ENCODE measurements at places on chromosomes 16 and 17.

- DNase-seq = no peak
Observed at GRCh38 chr17:76139801-76140660, 1.0 kb downstream of the FOXJ1 start.

DNA sequence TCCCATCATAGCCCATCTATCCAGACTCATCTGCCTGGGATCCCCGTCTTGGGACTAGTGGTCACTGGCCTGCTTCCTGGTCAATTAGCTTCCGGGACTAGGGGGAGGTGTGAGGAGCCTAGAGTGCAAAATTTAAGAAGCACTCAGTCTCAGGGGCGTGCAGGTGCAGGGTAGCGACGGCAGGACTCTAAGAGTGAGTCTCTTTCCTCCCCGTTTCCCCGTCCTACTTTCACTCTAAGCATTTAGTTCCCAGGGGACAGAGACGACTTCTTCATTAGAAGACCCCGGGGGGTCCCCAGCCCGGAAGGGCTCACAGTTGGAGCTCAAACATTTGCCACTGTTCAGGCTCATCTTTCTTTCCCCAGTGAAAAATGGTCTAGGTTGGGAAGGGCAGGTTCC, 677 bp upstream of the ZNHIT3 start:
- DNase-seq = no peak

GRCh38 chr16:68644715-68645493, at the start of gene CDH3:
Gene CDH3 (plus strand): TSS chr16:68645310. CDS start chr16:68645380, 70 bp downstream.
- DNase-seq = no peak

DNA sequence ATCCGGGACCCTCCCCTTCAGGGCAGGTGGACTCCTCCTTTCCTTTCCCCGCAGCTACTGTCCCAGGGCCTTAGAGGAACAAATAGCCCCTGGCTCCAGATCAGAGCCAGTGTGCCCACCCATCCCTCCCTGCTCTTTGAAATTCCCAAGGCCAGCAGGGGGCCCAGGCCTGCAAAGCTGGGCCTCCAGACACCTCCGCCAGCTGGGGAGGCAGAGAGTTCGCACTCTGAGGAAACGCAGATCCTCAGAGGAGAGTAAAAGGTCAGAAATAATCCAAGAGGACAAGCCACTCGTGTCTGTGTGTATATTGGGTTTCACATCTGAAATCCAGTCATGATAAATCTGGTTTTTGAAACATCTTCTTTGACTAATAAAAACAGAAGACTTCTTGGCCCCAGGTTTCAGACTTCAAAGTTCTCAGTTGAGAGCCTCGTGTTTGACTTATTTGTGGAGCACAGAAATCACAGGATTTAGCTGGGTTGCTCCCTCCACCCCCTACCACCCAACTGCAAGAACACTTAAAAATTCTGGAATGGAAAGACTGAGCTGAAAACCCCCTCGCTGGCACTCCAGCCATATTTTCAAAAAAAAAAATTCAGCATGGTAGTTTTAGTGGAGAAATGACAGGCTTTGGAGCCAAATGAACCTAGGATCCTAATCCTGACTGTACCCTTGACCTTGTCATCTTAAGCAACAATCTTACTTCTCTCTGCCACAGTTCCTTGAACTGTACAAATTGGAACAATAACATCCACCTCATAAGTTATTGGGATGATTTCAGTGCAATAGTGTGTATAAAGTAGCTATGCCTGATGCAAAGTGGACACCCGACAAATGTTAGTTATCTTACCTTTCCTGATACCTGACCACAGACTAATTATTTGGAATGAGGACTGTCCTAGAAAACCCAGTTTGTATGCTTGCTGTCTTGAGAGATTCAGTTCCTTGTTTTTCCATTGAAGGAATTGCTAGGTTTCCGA, 44.5 kb upstream of the TBX2 start:
- no peak for DNase-seq

- no peak for DNase-seq
Observed at GRCh38 chr17:40618754-40619625, 28.6 kb downstream of the SMARCE1 start.

DNA sequence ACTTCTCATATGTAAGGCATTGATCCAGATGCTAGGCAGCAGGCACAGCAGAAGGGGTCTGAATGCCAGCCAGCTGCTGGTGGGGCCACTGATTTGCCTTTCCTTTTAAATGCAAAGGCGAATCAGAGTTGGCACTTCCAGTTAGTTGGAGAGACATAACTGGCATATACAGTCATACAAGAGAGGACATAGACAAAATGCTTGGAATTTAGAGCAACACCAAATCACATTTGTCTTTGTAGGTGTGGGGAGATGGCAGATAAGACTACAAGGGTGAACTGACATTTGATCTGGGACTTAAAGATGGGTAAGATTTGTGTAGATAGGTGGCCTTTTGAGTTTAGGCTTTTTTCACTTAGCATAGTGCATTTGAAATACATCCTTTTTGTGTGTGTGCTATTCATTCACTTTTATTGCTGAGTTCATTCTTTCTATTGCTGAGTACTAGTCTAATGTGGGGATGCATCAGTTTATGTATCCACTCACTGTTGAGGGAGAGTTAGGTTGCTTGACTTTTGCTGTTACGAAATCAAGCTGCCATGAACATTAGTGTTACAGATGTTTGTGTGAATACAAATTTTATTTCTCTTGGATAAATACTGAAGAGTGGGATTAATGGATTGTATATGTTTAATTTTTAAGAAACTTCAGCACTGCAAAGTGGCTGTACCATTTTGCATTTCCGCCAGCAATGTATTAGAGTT, 74.1 kb downstream of the SPECC1 start:
- no peak for DNase-seq

- DNase-seq = no peak
Observed at GRCh38 chr16:58792188-58792587, 58.1 kb upstream of the GOT2 start.

- DNase-seq = no peak
Observed at GRCh38 chr17:70678889-70679288, 509.6 kb downstream of the KCNJ2 start.

- no peak for DNase-seq
Observed at GRCh38 chr17:39799395-39799794, 61.7 kb downstream of the GRB7 start.

GRCh38 chr16:27767081-27767480, 217.1 kb downstream of the KATNIP start:
- DNase-seq = no peak

DNA sequence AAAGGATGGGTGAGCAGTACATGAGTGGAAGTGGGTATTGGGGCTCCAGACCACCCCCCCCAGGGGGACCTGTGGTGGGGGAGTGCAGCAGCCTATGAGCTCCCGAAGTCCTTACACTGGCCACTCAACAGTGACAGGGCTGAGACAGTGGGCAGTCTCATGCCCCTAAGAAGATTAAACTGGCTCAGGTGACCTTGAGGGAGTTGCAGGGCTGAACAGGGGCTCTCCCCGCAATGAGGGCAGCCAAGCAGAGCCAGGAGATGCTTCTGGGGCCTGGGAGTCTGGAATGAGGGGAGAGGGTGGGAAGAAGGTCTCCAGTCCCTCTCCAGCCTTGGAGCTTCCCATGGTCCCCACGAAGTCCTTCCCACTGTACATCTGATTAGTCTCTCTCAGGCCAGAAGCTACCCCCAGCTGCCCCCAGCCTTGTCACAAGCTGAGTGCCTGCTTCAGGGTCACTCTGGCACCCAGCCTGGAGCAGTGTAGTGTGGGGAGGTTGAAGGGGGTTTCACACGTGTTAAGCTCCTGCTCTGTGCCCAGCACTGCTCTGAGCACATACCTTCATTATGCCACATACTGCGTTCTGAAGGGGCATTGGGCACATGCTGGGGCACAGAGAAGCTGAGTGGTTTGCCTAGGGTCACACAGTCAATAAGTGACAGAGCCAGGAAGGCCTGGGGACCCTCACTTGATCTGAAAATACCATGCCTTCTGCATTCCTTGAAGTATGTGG, 1.0 kb upstream of the CDH16 start:
- DNase-seq = no peak

DNA sequence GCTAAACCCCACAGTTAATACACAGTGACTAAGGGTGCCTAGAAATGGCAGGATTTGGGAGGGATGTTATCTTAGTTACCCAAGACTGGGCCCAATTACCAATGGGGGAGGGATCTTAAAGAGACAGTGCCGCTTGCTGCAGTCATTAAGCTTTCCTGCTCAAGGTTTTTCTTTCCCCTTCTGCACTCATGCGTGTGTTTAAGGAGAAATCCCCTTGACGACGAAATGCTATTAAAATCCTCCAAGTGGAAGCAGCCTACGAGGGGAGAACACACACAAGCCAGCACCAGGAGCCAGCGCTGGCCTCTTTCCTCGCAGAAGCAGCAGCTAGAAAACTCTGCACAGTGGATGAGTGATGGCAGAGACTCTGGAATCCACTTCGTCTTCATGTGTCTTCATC, 22.0 kb downstream of the SALL1 start:
- no peak for DNase-seq

- DNase-seq = no peak
Observed at GRCh38 chr16:23518435-23518891, 8.2 kb upstream of the GGA2 start.

GRCh38 chr16:57048095-57048494, 44.3 kb upstream of the CPNE2 start:
- no peak for DNase-seq

- no peak for DNase-seq
Observed at GRCh38 chr17:76122431-76123190, 18.4 kb downstream of the FOXJ1 start.
